ENCODE measurements at places on chromosomes 12 and 14. TPM values are rescaled to one million over a fixed set of nuclear protein-coding genes. Genes with fewer than 3 reads are reported as not detected.
A peak's percentile ranks its signal among the peaks of the same experiment; 100 is the strongest.

CEBPE gene
- total RNA-seq: not detected

STYK1 gene
- 0.31 TPM for total RNA-seq

SERPINA1 gene
- not detected for total RNA-seq

TMPO gene
- total RNA-seq: 34.3 TPM

KCNK10 gene
- total RNA-seq: not detected

C12orf50 gene
- total RNA-seq: not detected

BCL11B gene
- total RNA-seq: 0.17 TPM

SERPINA12 gene
- not detected for total RNA-seq

CIROP gene
- not detected for total RNA-seq

DNA sequence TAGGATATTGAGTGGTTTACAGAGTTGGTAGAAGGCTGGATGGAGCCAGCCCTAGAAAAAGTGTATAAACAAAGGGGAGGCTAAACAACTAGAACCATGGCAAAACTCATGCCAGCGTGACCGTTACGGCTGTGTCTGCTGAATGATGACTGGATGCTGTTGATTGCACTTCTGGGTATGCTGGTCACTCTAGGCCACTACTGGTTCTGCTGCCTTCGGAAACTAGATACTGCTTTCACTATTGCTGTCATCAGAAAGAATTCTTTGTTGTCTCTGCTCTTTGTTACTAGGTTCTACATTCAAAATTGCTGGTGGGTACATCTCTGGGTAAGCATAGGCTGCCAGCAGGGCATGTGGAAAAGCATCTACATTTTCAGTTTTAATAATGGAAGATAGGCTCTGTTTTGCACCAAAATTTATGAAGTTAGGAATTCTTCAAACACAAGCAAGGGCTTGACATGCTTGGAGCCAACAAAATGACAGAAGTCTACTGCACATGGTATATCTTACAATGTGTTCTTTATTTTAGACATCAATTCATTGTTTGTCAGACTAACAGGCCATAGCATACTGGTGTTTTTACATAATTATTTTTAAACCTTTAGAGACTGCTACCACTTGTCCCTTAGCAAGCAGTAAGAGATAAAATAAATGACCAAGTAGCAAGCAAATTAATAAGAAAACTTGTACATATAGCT, 15.4 kb downstream of the MON2 start:
- peaks cover 11% of the 10 kb centered on the region for H3K4me1 ChIP-seq
- no peak for DNase-seq

DNA sequence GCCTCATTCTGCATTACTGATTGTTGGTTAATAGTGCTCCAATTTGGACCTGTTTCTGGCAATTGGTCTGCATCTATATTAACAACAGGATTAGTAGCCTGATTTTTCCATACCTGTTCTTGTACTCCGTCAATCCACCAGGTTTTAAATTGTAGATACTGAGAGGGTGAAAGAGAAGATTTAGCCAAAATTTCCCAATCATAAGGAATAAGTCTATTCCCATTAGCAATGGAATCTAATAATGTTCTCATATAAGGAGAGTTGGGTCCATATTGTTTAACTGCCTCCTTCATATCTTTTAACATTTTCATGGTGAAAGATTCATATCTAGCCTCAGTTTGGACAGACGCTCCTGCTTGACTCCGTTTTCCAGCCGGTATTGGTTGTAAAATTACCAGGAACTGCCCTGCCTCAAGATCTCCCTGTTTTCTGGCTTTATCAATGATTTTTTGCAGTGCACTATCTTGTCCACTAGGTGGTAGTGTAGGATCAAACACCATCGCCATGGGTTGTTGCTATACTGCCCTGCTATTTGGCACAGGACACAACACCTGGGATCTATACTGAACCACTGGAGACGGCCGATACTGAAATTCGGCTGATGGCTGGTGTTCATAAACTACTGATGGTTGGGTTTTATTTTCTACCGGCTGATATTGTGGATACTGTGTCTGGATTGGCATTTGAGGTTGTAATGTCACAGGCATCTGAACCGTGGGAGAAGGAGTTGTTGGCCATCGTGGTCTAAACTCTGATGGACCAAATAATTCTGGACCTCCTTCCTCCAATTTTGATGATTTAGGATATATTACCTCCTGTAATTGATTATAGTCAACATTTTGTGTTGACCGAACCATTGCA, 25.2 kb downstream of the DHRS4L2 start:
- no peak overlapping the region for H3K4me3 ChIP-seq
- H3K4me1 ChIP-seq: no peaks in the 10 kb centered on the region
- no peak overlapping the region for H3K27ac ChIP-seq

DNA sequence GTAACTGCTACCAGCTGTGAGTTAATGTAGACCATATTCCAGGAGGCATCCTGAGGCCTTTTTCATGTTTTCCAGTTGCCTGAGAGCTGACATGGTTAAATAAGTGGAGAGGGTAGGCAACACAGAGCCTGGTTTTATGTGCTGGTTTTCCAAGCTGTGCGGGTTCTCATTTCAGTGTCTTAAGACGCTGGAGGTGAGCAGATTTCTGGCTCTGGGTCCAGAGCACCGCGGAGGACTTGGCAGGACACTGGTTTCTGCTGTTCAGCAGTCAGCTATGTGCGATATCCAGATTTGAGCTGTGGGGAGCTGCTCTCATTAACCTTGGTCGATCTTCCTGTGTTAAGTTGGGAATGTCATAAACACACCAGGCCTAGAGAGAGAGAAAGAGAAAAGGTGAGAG, 680.8 kb downstream of the BCL11B start:
- H3K27me3 ChIP-seq: peaks cover 10% of the 10 kb centered on the region
- no peaks in the 10 kb centered on the region for H3K36me3 ChIP-seq
- H3K4me3 ChIP-seq: no peak overlapping the region
- no peak for DNase-seq
- no peaks in the 10 kb centered on the region for H3K4me1 ChIP-seq
- H3K27ac ChIP-seq: no peak overlapping the region

- H3K27me3 ChIP-seq: no peaks in the 10 kb centered on the region
- no peaks in the 10 kb centered on the region for H3K4me1 ChIP-seq
- no peak overlapping the region for H3K27ac ChIP-seq
- no peak overlapping the region for H3K4me3 ChIP-seq
- H3K36me3 ChIP-seq: no peaks in the 10 kb centered on the region
These were observed 602.7 kb upstream of the FOXG1 start for GRCh38 chr14:28163897-28164296.

- H3K27ac ChIP-seq: no peak overlapping the region
- no peak for DNase-seq
- peaks cover 6% of the 10 kb centered on the region for H3K4me1 ChIP-seq
- peaks cover 4% of the 10 kb centered on the region for H3K36me3 ChIP-seq
- H3K4me3 ChIP-seq: no peak overlapping the region
These were observed 189.5 kb downstream of the PHLDA1 start for GRCh38 chr12:75842090-75842489.

GRCh38 chr12:104498211-104498801, 41.6 kb downstream of the CHST11 start:
- H3K4me1 ChIP-seq: peaks cover 31% of the 10 kb centered on the region
- H3K4me3 ChIP-seq: no peak overlapping the region
- no peak for DNase-seq

DNA sequence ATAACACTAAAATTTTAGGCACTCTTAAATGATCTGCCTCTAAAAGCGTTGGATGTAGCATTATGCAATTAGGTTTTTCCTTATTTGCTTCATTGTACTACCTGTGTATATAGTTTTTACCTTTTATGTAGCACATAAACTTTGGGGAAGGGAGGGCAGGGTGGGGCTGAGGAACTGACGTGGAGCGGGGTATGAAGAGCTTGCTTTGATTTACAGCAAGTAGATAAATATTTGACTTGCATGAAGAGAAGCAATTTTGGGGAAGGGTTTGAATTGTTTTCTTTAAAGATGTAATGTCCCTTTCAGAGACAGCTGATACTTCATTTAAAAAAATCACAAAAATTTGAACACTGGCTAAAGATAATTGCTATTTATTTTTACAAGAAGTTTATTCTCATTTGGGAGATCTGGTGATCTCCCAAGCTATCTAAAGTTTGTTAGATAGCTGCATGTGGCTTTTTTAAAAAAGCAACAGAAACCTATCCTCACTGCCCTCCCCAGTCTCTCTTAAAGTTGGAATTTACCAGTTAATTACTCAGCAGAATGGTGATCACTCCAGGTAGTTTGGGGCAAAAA, 4.1 kb downstream of the CDKN1B start:
- peak overlapping the region; percentile 99 for H3K27ac ChIP-seq
- H3K36me3 ChIP-seq: peaks cover 22% of the 10 kb centered on the region
- DNase-seq: no peak
- peaks cover 50% of the 10 kb centered on the region for H3K4me1 ChIP-seq

DNA sequence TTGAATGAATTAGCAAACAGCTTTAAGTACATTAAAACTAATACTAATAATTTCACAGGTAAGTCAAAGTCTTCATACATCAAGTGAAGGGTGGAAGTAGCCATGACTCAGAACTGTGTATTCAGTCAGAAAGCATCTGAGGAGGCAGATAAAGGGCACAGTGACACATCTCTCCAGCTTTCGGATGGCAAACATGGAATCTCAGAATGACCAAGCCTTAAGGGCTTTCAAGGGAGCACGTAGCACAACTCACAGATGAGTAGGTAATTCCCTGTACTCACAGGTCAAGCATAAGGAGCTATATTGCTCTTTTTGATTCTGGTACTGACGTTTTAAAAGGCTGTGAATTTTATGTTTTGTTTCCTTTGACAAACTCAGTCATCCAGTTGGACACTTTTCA, 56.0 kb downstream of the MDGA2 start:
- H3K36me3 ChIP-seq: no peaks in the 10 kb centered on the region
- no peak overlapping the region for H3K27ac ChIP-seq
- no peak for DNase-seq
- H3K27me3 ChIP-seq: no peaks in the 10 kb centered on the region

GRCh38 chr12:123474485-123475245, 16.7 kb downstream of the SNRNP35 start:
- H3K4me1 ChIP-seq: peaks cover 44% of the 10 kb centered on the region

- DNase-seq: peak; percentile 59
- no peak overlapping the region for H3K27ac ChIP-seq
- H3K4me1 ChIP-seq: peaks cover 12% of the 10 kb centered on the region
- peaks cover 7% of the 10 kb centered on the region for H3K27me3 ChIP-seq
- H3K36me3 ChIP-seq: peaks cover 39% of the 10 kb centered on the region
- peak overlapping the region; percentile 56 for H3K4me3 ChIP-seq
These were observed 102.7 kb upstream of the FKBP4 start for GRCh38 chr12:2692080-2692479.

GRCh38 chr12:108840605-108841332, 16.6 kb downstream of the SSH1 start:
- H3K36me3 ChIP-seq: peaks cover 29% of the 10 kb centered on the region
- no peak overlapping the region for H3K4me3 ChIP-seq
- H3K27ac ChIP-seq: peak overlapping the region; percentile 100
- H3K4me1 ChIP-seq: peaks cover 84% of the 10 kb centered on the region
- H3K27me3 ChIP-seq: no peaks in the 10 kb centered on the region
- DNase-seq: no peak

DNA sequence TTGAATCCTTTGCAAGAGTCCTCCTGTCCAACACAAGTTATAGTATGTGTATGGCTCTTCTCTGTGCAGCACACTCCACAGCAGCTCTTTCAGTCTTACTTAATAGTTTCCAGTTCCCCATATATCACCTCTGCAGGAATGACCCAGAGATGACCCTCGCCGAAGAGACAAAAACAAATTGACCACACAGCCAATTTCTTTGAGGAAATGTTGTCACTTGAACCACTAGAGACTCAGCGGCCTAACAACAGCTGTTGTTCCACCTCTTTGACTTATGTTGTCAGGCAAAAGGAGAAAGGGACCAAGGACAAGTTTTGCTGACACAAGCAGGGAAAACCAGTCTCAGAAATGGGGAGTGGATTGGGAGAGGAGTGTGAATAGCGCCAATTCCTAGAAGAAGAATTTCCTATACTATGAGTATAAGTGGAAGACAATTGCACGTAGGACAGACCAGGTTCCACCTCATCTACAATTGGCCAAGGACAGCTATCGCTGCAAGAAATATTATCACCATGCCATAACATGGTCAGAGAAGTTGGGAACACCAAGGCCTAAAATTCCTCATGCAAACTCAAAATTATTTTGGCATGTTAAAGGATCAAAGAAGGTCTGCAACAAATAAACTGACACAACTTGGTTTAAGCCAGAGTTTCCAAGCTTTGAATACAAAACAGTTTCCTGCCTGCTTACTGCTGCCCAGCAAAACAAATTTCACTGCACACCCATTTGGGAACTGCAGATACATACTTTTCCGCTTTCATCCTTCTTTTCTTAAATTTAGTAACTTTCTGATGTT, 41.7 kb upstream of the ITPR2 start:
- no peak overlapping the region for H3K27ac ChIP-seq
- H3K27me3 ChIP-seq: peaks cover 3% of the 10 kb centered on the region
- H3K4me1 ChIP-seq: peaks cover 11% of the 10 kb centered on the region

DNA sequence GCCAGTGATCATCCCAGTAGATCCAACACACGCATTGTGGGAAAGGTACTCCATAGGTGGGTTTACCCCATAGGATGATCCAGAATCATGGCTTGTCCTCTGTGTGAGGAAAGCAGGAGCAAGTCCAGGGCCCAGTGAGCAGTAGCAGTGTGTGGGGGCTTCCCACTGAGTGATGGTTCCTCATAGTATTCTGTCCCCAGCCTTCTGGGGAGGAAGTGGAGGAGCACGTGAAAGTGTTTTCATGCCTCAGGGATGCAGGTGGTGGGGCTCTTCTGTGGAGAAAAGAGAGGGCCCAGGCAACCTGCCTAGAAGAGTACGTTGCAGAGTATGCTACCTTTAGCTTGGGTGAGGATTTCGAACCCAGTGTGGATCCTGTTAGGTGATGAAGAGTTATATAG, 56.5 kb downstream of the SUSD6 start:
- H3K27ac ChIP-seq: peak overlapping the region; percentile 64
- H3K36me3 ChIP-seq: peaks cover 2% of the 10 kb centered on the region
- no peak for DNase-seq
- peaks cover 84% of the 10 kb centered on the region for H3K4me1 ChIP-seq
- H3K4me3 ChIP-seq: peak overlapping the region; percentile 4

- H3K27ac ChIP-seq: no peak overlapping the region
- H3K27me3 ChIP-seq: no peaks in the 10 kb centered on the region
- no peak overlapping the region for H3K4me3 ChIP-seq
- peaks cover 18% of the 10 kb centered on the region for H3K4me1 ChIP-seq
- no peaks in the 10 kb centered on the region for H3K36me3 ChIP-seq
These were observed 295.6 kb upstream of the FLRT2 start for GRCh38 chr14:85234156-85235025.

- no peak for DNase-seq
- H3K36me3 ChIP-seq: no peaks in the 10 kb centered on the region
- no peaks in the 10 kb centered on the region for H3K27me3 ChIP-seq
- peaks cover 50% of the 10 kb centered on the region for H3K4me1 ChIP-seq
- H3K4me3 ChIP-seq: peak overlapping the region; percentile 26
- peak overlapping the region; percentile 78 for H3K27ac ChIP-seq
These were observed 172.0 kb downstream of the BCAT1 start for GRCh38 chr12:24776861-24777260.

GRCh38 chr12:111285200-111285599, 83.7 kb downstream of the PHETA1 start:
- H3K27me3 ChIP-seq: peaks cover 26% of the 10 kb centered on the region
- no peaks in the 10 kb centered on the region for H3K4me1 ChIP-seq
- no peak overlapping the region for H3K27ac ChIP-seq
- H3K36me3 ChIP-seq: no peaks in the 10 kb centered on the region
- no peak overlapping the region for H3K4me3 ChIP-seq

DNA sequence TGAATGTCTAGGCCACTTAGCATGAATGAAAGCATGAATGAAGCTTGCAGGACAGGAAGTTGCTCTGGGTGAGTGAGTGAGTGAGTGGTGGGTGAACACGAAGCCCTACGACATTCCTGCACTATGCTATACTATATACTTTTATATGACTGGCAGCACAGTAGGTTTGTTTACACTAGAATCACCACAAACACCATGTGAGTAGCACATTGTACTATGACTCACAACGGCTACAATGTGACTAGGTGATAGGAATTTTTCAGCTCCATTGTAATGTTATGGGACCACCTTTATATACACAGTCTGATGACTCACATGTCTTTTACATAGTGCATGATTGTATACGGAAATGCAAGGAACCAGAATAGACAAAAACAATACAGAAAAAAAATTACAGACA, 1480.2 kb downstream of the AACS start:
- H3K4me1 ChIP-seq: no peaks in the 10 kb centered on the region
- no peak for DNase-seq
- H3K27me3 ChIP-seq: no peaks in the 10 kb centered on the region

All from chondrocyte (in vitro differentiated cells).